ENCODE measurements at places on chromosomes 7 and 10.
A peak's percentile ranks its signal among the peaks of the same experiment; 100 is the strongest.

- no peak for DNase-seq
Measured at GRCh38 chr10:66982792-66983474, 57.1 kb downstream of the LRRTM3 start.

GRCh38 chr10:15369256-15370211, 1.6 kb downstream of the FAM171A1 start:
- peak; percentile 59 for DNase-seq

DNA sequence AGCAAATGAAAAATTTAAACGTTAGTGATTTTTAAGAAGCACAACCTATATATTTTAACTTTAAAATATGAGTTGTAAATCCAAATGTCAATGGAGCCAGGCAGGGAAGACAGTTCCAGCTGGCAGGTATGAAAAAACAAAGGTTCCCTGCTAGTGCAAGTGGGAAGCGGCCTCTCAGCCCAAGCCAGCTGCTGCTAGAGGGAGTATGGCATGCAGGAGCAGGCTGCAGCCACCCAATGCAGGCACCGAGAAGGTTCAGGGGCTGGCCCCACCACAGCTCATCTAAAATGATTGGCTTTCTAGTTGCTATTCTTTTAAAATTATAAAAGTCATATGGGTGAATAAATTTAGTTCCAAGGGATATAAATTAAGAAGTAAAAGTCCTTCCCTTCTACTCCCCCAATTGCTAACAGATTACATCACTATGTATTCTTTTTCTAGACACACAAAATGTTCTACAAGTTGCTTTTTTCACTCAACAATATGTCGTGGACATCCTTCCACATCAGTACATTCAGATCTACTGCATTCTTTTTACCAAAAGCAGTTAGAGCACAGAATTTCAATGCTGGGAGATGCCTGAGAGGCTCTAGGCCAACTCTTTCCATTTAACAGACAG, 69.3 kb downstream of the SGMS1 start:
- no peak for DNase-seq

GRCh38 chr7:115679976-115680375, 350.6 kb downstream of the TFEC start:
- DNase-seq = no peak

DNA sequence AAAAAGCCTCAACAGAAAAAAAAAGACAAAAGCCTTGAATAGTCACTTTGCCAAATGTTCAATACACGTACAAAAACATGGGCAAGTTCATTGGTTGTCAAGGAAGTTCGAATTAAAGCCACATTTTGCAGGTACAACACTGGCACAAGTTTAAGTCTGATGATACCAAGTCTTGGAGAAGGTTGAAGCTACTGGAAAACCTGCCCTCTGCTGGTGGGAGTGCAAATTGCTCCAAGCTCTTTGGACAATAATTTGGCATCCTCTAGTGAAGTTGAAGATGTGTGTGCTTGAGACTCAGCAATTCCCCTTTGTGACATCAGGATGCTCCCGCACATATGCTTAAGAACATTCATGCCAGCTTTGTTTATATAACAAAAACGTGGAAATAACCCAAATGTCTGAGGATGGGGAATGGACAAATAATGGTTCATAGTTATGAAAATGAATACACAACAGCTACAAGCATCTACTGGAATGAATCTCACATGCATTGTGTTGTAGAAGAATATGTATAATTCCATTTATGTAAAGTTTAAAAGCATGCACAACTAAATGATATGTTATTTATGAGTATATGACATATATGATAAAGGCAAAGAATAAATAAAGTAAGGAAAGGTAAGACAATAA, 120.0 kb upstream of the PLPP4 start:
- peak; percentile 25 for DNase-seq

DNA sequence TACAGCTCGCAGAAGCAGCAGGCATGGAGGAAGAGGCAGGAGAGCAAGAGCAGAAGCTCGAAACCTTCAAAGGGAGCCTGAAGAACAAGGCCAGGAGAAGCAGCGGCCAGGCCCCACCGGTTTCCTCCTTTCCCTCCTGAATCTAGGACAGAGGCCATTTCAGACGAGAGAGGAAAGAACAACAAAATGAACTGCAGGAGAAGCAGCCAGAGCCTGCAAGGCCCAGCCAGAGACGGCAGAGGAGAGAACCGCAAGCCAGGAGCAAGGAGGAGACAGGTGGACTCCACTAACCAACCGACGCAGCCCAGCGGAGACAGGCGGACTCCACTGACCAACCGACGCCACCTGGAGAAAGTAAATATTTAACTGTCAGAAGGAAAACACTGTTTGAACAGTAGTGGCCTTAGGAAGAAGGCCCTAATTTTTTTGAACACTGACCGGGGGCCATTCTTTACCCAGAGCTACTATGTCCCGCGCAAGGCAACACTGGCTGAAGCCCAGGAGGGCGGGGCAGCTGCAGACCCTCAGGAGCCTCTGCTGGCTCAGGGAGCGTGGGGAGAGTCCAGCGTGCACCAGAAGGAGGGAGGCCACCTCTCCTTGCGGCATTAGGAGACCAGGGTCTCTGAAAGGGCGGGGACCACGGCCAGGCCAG, 559.2 kb downstream of the PTPRN2 start:
- DNase-seq = no peak
